ENCODE measurements at places on chromosomes 2 and 18.

DNA sequence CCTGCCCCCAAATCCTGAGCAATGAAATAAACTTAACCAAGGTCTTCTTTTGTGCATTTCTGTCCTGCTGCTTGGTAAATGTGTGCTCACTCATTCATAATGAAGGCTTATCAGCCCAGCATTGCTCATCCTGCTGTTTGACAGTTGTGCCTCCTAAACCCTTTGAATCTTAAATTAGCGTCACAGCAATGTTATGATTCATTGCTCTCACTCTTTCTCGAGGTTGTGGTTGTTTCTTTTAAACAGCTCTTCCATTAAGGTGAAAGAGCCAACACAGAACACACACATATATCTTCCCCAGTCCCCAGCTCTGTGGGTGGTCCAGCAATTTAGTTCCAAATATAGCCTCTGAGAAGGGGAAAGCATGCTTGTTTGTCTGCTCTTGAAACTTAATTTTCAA lies 84.0 kb downstream of the EVA1A start:
- H3K4me1 ChIP-seq, result no peaks in the 10 kb centered on the region
- H3K36me3 ChIP-seq, result no peaks in the 10 kb centered on the region
- no peak overlapping the region for H3K4me3 ChIP-seq

DNA sequence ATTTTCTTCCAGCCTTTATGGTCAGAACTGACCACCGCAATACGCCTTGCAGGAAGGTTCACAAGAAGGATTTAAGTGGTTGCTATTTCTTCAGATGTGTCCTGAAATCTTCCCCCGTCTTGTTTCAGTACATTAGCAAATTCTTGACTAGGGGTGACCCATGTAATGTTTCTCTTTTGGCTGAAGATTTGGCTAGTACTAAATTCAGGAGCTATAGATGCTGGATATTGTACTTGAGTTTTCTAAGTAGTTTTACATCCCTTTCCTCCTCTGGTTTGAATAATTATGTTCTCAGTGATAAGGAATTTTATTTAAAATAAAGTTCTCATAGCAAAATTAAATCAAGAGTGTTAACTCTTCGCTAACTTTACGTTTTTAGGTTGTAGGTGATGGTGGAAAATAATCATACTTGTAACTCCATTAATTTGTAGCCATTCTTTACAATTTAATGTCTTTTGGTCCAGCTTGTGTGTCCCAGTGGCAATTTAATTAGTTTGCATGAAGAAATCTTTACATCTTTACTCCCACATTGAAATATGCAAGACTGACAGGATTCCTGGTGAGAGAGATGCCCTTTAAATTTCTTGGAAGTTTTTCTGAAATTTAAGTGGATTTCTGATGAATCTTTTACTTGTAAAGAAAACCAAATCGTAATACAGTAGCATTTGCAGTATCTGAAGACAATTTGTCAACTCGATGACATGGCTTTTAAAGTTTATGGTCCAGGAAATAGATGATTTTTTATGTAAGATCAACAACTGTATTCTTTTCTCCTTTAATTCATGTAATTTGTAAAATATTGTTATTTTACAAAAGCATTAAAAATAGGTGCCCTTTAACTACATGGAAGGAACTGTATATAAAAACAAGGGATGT lies 2.8 kb downstream of the PHLPP1 start:
- H3K36me3 ChIP-seq, result no peaks in the 10 kb centered on the region
- no peak for DNase-seq
- no peaks in the 10 kb centered on the region for H3K4me1 ChIP-seq
- peak overlapping the region; percentile 59 for H3K4me3 ChIP-seq

DNA sequence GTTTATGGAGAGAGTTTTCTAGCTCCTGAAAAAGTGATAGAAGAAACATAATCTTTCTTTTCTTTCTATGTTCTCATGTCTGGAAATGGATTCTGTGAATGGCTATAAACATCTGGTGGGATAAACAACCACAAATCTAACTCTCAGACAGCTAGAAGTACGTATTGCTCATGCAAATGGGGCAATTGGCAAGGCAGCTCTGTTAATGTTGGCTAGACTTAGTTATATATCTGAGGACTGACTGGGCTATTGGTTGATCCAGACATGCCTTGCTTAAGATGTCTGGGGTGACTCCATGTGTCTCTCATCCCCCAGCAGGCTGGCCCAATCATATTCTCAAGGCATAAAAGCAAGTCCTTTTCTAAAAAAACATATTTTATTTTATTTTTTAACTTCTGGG lies 939.2 kb upstream of the NRXN1 start:
- no peak overlapping the region for H3K27ac ChIP-seq
- no peak overlapping the region for H3K4me3 ChIP-seq
- no peaks in the 10 kb centered on the region for H3K4me1 ChIP-seq
- no peaks in the 10 kb centered on the region for H3K27me3 ChIP-seq
- H3K36me3 ChIP-seq, result no peaks in the 10 kb centered on the region

DNA sequence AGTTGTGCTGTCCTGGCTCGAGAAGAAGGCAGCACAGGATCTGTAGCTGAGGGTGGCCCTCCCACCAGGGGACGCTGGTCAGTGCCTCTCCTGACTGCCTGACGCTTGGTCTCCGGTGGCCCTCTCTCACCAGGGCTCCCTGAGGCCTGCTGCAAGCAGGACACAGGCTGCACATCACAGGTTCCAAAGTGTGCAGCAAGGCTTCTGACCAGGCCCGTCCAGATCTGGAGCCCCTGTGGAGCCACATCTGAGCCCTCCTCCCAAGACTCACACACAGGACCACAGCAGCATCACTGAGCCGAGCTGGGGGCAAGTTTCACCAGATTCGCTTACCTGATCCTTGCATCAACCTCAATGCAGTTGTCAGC lies 12.1 kb downstream of the AMER3 start:
- H3K36me3 ChIP-seq, result no peaks in the 10 kb centered on the region
- H3K27me3 ChIP-seq, result no peaks in the 10 kb centered on the region
- no peak overlapping the region for H3K4me3 ChIP-seq
- H3K4me1 ChIP-seq, result no peaks in the 10 kb centered on the region
- DNase-seq, result no peak
- no peak overlapping the region for H3K27ac ChIP-seq

- no peak for DNase-seq
- H3K4me3 ChIP-seq, result no peak overlapping the region
- H3K36me3 ChIP-seq, result no peaks in the 10 kb centered on the region
- H3K27ac ChIP-seq, result no peak overlapping the region
- no peaks in the 10 kb centered on the region for H3K4me1 ChIP-seq
- H3K27me3 ChIP-seq, result no peaks in the 10 kb centered on the region
These were observed 242.6 kb downstream of the SLC4A3 start for GRCh38 chr2:219870041-219870440.

- no peak for DNase-seq
- H3K27me3 ChIP-seq, result no peaks in the 10 kb centered on the region
- H3K4me1 ChIP-seq, result no peaks in the 10 kb centered on the region
- H3K27ac ChIP-seq, result no peak overlapping the region
- H3K36me3 ChIP-seq, result no peaks in the 10 kb centered on the region
These were observed 155.0 kb downstream of the EIPR1 start for GRCh38 chr2:3222636-3223035.

- H3K36me3 ChIP-seq, result no peaks in the 10 kb centered on the region
- no peaks in the 10 kb centered on the region for H3K4me1 ChIP-seq
- H3K4me3 ChIP-seq, result no peak overlapping the region
- H3K27me3 ChIP-seq, result no peaks in the 10 kb centered on the region
- DNase-seq, result no peak
These were observed 118.8 kb downstream of the CTIF start for GRCh38 chr18:48657447-48658120.

DNA sequence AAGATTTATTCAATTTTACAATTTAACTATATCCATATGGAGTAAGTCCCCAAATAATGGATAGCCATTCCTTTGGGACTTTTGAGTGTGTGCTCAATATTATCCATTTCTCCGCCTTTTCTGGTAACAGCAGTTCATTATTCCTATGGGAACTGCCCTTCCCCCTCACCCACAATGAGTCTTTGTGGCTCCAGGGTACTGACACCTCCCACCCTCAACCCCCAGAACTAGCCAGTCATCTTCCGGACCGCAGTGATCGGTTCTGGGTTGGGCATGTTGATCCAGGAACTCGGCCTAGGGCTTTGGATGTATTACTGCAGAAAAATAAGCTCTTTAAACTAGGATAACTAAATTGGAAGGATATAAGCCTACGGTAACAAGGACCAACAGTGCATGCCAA lies 45.4 kb upstream of the CCDC150 start:
- no peak for DNase-seq
- H3K4me3 ChIP-seq, result no peak overlapping the region
- H3K36me3 ChIP-seq, result no peaks in the 10 kb centered on the region
- no peak overlapping the region for H3K27ac ChIP-seq

GRCh38 chr18:36389811-36390581 lies 92.5 kb downstream of the FHOD3 start:
- H3K36me3 ChIP-seq, result no peaks in the 10 kb centered on the region
- H3K27me3 ChIP-seq, result no peaks in the 10 kb centered on the region
- H3K27ac ChIP-seq, result no peak overlapping the region
- no peak overlapping the region for H3K4me3 ChIP-seq

GRCh38 chr2:233242231-233242927 lies 9.1 kb upstream of the ATG16L1 start:
- no peaks in the 10 kb centered on the region for H3K27me3 ChIP-seq
- DNase-seq, result no peak
- no peak overlapping the region for H3K4me3 ChIP-seq
- H3K4me1 ChIP-seq, result no peaks in the 10 kb centered on the region
- H3K27ac ChIP-seq, result no peak overlapping the region
- no peaks in the 10 kb centered on the region for H3K36me3 ChIP-seq

DNA sequence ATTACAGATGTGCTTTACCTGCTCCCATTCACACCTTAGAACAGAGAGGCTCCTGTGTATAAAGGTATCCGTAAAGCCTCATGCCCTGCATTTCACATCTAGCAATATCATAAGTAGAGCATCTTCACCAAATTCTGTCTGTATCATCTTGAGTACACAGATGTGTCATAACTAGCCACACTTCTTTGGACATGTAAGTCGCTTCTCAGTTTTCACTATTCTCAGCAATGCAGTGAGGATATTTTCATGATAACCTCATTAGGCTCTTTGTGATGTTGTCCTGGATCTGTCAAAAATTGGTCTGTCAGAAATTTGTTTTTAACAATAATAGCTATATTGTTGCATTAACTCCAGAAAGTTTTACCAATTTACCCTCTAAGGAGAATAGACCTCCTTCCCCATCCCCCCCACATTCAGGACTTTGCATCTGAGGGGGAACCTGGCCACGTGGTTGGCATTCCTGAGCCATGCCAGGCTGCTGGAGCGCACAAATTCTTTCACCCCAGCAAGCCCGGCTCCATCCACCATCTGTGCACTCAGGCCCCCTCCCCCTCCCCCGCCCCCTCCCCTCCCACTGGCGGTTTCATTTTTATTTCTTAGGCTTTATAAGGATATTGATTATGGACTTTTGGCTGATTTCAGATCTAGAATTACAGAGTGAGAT lies 34.1 kb downstream of the AGAP1 start:
- no peak overlapping the region for H3K4me3 ChIP-seq
- no peaks in the 10 kb centered on the region for H3K27me3 ChIP-seq
- H3K36me3 ChIP-seq, result no peaks in the 10 kb centered on the region
- no peak overlapping the region for H3K27ac ChIP-seq

- DNase-seq, result no peak
- no peaks in the 10 kb centered on the region for H3K27me3 ChIP-seq
- H3K36me3 ChIP-seq, result no peaks in the 10 kb centered on the region
- no peak overlapping the region for H3K27ac ChIP-seq
These were observed 128.6 kb downstream of the RGPD3 start for GRCh38 chr2:106339609-106340008.

DNA sequence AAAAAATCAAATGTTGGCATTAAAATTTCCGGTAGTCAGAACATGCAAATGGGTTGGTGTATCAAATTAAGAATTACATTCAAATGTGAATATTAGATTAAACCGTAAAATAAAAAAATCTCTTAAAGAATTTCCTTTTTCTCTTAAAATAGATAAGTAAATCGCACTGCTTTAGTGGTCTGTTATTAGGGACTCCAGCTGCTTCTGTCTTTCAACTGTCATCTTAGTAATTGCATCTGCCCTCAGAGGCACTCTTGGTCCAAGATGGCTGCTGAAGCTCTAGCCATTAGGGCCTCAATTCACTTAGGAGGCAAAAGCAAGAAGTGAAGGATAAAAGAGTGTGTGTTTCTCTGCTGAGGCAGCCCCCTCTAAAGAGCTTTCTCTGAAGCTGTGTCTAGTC lies 132.4 kb downstream of the MGAT5 start:
- no peaks in the 10 kb centered on the region for H3K36me3 ChIP-seq
- no peak for DNase-seq
- no peaks in the 10 kb centered on the region for H3K4me1 ChIP-seq
- no peak overlapping the region for H3K4me3 ChIP-seq
- H3K27me3 ChIP-seq, result no peaks in the 10 kb centered on the region

GRCh38 chr2:232516551-232516950 lies 3.6 kb upstream of the PRSS56 start:
- DNase-seq, result no peak
- no peak overlapping the region for H3K27ac ChIP-seq
- no peaks in the 10 kb centered on the region for H3K4me1 ChIP-seq
- H3K36me3 ChIP-seq, result no peaks in the 10 kb centered on the region

DNA sequence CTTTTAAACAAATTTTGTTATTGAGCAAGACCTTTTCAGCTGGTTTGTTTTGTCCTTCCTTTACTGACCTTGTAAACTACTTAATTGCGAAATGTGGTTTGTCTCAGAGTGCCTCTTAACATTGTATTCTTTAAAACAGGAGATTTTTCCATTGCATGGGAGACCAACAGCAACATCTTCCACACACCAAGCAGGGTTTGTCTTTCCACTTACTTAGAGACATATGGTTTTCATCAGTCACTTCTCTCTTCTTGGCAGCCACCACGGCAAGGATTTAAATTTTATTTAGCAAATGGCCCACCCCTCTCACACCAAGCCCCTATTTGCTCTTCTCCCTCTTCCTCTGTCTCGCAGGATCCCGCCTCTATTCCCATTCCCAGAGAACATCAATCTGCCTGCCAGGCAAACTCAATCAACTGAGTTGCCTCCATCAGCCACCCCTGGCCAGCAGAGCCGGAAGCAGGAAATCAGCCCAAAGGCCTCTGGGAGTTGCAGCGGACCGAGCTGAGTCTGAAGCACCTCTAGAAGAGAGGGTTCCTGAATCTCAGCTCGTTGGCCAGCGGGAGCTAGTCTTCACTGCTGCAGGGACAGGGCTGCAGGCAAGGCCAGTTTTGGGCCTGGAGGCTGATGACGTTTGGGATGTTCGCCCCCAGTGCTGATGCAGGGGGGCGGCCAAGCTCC lies 11.3 kb upstream of the CIB4 start:
- peak; percentile 30 for DNase-seq
- no peaks in the 10 kb centered on the region for H3K4me1 ChIP-seq
- no peaks in the 10 kb centered on the region for H3K27me3 ChIP-seq

GRCh38 chr2:177326005-177326404 lies 61.5 kb upstream of the NFE2L2 start:
- no peak for DNase-seq
- H3K36me3 ChIP-seq, result no peaks in the 10 kb centered on the region
- no peaks in the 10 kb centered on the region for H3K4me1 ChIP-seq
- H3K27ac ChIP-seq, result no peak overlapping the region
- no peaks in the 10 kb centered on the region for H3K27me3 ChIP-seq

DNA sequence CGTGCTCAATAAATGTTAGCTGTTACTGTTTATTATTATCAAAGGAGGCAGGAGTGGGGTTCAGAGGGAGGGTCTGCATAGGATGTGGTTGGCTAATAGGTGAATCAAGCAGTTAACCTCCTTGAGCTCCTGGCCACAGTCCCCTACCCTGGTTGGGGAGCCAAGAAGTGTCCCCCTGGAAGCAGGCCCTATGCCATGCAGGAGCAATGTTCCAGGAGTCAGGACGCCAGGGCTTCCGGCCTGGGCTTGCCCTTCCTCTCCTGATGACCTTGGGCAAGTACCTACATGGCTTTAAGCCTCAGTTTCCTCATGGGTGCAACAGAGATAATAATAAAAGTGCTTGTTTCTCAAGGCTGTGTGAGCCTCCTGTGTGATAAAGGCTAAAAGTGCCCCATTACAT lies 84.9 kb downstream of the DYSF start:
- H3K4me1 ChIP-seq, result no peaks in the 10 kb centered on the region
- DNase-seq, result peak; percentile 4
- no peak overlapping the region for H3K27ac ChIP-seq
- H3K36me3 ChIP-seq, result no peaks in the 10 kb centered on the region
- no peak overlapping the region for H3K4me3 ChIP-seq

Measured in uterus (tissue), 4 donors.